OCI-M1 (cell line): ENCODE measurements at places on chromosomes 1 and 21.
A peak's percentile ranks its signal among the peaks of the same experiment; 100 is the strongest.

DNA sequence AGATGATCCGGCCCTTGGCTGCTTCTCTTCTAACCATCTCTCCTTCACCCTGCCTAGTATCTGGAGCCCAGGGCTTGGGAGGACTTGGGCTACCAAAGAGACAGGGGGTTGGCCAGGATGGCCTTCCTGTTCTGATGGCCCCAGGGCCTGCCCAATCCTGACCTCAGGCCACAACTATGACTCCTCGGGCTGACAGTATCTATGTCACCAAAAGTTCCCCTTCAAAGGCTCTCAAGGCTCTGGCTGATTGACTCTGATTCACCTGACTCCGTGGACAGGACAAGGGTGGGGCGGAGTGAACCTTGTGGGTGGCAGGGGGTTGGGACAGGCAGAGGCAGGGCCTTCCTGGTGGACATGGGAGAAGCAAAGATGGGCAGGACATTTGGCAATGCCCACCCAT, 12.7 kb downstream of the MEF2D start:
- DNase-seq: no peak

DNA sequence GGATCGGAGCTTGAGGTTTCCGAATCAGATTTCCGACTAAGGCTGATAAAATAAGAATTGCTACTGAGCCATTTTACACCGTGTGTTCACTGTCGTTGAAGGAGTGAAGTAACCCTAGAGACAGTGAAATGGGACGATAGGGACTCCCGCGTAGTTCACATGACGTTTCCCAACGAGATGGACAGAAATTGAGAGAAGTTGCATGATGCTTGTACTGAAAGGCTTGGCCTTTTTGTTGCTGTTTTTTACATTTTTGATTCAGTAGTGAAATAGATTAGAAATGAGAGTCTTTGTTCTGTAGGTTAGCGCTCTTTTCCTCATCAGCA, 1.2 kb downstream of the KHDRBS1 start:
- no peak for DNase-seq

- DNase-seq: no peak
These were observed 151.2 kb downstream of the PIGK start for GRCh38 chr1:77068013-77068412.

- DNase-seq: no peak
These were observed 6.4 kb downstream of the HES4 start for GRCh38 chr1:993379-993995.

GRCh38 chr1:204382714-204383083, 23.0 kb upstream of the PLEKHA6 start:
- DNase-seq: peak; percentile 60

GRCh38 chr1:26704629-26705028, 8.8 kb downstream of the ARID1A start:
- DNase-seq: no peak

DNA sequence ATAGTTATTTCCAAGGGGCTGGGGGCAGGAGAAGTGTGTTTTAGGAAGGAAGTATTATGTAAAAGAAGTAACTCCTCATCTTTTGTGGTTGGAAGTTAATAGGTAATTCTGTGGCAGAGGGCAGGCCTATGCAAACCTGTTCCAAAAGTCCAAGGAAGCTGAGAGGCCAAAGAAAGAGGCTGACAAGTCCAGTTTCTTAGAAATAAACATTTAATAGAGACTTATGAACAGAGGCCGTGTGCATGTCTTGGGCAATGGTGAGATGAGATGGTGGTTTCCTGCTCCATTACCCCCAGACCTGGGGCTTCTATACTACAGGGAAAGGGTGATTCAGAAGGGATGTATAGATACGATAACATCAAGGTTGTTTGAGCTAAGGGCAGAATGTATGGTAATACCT, 7.6 kb upstream of the CA14 start:
- DNase-seq: no peak

GRCh38 chr1:156431769-156432668, 63.0 kb downstream of the RHBG start:
- no peak for DNase-seq

DNA sequence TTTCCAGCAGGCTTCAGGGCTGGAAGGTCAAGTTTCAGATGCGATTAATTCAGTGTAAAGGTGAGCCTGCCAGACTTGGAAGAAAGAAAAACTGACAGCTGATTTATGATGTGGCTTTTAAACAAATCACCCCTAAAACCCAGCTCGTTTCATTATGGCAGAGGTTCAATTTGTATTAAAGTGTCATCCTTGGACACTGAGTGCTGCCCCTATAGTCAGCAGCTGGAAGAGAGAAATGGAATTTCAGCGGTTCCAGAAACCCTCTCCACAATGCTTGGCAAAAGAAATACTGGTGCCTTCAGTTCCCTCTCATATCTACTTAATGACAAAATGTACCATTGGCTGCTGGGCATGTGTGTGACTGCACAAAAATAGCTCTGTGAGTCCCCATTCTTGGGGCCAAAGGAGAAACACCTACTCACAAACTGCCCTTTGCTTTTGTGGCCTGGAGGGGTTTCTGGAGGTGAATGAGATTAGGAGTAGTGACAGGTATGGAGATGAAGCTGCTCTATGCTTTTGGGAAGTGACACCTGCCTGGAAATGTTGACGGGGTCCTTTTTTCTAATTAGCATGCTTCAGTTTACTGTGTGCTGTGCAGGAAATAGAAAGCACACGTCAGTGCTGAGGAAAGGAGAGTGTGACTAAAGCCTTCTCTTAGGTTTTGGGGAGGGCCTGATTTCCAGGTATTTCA, 95.1 kb upstream of the TSPAN2 start:
- no peak for DNase-seq

DNA sequence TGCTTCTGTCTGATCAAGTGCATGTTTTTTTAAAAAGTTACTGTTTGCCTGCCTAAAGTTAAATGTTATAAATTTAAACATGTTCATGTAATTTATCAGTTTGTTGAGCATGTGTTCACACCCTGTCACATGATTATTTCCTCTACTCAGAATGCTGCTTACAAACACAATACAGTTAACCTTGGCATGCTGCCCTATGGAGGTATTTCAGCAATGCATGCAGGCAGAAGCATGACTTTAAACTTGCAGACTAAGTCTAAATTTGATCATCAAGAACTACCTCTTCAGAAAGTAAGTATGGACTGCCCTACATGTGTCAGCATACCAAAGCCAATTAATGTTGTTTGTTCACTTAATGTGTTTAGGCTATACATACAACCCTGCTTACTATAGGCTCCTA, 161.6 kb downstream of the LRRC40 start:
- DNase-seq: peak; percentile 62

DNA sequence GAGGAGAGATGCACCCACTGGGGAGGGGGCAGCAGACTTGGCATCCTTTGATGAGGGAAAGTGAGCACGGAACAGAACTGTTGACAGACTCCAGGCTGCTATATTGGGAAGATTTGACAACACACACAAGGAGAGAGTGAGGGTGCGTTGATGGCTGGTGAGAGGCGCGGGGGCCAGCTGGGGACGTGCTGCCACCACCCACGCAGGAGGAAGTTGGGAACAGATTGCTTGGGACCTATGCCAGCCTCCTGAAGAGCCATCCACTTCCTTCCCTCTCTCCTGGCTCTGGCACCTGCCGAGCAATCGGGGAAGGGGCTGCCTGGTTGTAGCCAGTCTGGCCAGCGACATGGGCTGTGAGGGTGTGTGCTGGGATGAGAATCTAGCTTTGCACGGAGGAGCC, 223.7 kb upstream of the CSF3R start:
- DNase-seq: no peak
